CD4-positive, alpha-beta T cell treated with Interferon gamma for 1 hour (primary cell): ENCODE measurements at places on chromosomes 11 and 22.

DNA sequence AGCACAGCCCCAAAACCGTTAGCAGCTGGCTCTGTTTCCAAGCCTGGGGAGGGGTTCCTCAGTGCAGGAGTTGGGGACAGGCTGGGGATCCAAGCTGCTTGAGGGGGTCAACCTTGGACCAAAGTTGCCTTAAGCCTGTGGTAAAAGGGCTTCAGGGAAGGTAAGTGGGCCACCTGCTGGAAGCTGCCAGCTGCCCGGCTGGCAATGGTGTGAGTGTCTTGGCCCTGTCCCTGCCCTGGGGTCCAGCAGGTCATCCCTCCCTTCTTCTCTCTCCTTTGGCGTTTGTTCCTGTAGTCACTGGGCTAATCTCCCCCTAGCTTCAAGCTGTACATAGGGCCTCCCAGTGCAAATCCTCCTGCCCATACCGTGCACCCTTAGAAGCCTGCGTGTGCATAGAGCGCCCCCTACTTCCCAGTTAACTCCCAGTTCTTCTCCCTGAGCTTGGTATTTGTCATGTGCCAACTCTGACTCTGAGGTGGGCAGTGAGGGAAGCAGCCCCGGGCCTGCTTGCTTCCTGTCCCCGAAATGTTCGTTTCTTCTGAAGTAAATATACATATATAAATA lies 4.4 kb downstream of the TMEM258 start:
- no peak for DNase-seq

GRCh38 chr11:113201054-113201818 lies 113.1 kb upstream of the TTC12 start:
- no peak for DNase-seq

DNA sequence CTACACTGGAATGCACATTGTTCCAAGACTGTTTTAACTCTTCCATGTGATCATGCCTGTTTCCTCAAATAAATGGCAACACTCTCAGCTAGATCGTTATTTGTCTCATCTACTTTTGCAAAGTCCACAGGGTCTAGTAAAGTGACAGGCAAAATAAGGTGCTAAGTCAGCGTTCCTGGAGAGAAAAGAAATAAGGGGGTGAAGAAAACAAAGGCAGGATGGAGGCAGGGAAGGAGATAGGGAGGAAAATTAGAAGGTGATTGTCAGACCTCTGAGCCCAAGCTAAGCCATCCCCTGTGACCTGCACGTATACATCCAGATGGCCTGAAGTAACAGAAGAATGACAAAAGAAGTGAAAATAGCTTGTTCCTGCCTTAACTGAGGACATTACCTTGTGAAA lies 132.1 kb downstream of the RAB38 start:
- DNase-seq, result no peak

DNA sequence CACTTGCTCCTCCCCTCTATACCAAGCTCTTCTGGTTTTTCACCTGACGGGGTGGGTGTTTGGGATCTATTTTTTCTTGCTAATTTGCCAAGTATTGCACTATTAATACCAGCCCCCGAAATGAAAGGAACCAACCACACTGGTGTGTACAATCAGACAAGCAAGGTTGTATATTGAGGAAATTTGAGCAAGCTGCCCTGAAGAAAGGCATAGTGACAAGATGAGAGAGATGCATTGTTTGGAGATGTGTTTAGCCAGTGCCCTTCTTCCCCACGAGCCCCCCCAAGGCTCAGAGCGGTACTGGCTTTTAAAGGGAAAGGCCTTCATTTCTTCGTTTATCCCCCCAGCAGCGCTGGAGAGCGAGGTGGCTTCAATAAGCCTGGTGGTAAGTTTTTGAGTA lies 15.2 kb upstream of the GAS2L1 start:
- DNase-seq, result no peak

DNA sequence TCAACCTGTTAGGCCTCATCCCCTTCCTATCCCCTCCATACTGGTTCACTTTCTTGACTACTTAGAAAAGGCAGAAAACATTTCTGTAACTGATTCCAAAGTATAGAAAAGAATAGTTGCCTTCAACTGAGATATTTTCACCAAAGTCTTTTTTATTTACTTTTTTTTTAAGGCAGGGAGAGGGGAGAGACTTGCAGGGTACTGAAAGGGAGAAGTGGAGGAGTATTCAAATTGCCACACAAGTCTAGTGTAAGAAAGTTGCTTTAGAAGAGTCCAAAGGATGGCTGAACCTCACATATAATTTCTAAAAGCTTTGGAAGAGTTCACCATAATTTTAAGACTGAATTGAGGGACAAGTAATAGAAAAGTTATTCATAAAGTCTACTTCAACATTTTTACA lies 6.3 kb downstream of the PHF21A start:
- DNase-seq, result no peak

GRCh38 chr11:123457187-123457770 lies 27.2 kb downstream of the GRAMD1B start:
- DNase-seq, result peak; percentile 55

DNA sequence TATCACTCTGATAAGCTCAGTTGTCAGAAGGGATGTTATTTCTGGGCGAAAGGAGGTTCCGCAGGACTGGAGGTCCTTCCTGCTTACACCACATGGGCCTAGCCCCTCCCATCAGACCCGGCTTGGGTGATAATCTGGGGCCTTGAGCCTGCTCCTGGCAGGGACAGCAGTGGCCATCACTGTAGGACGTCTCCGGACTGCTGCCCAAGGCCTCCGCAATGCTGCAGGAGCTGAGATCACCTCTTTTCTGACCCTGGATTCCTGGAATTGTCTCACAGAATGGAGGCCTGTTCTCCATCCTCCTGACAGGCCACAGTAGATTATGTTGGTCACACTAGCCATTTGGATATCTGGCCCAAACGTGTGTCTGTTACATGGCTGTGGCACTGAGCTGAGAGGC lies 9.2 kb upstream of the BIK start:
- DNase-seq, result no peak

DNA sequence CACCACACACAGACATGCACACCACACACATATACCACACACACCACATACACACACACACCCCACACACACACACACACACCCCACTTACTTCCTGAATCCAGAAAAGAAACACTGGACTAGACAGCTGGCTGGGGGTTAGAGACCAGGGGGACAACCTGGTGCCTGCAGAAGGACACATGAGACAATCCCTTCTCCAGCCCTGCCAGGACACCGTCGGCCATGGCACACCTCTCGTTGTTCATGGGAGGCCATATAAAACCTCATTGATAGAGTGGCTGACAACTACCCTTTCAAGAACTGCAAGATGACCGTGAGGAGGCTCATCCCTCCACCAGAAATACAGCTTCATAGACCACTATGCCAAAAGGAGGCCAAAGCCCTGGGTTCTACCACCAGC lies 54.3 kb downstream of the IGSF9B start:
- no peak for DNase-seq

DNA sequence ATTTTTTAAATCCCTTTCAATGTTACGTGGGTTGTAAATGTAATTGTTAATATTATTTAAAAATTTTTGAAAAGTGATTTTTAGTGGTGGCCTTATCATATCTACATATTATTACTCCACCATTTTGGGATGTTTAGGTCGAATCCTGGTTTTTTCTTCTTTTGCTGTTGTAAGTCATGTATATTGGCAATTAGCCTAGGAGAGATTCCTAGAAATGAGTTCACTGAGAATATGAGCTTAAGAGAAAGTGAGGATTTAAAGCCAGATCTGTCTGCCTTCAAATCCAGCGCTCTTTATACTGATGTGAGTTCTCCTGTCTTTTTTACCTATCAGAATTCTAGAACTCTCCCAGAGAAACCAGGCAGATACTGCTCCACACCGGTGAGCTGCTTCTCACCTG lies 56.1 kb downstream of the PTPRJ start:
- no peak for DNase-seq

DNA sequence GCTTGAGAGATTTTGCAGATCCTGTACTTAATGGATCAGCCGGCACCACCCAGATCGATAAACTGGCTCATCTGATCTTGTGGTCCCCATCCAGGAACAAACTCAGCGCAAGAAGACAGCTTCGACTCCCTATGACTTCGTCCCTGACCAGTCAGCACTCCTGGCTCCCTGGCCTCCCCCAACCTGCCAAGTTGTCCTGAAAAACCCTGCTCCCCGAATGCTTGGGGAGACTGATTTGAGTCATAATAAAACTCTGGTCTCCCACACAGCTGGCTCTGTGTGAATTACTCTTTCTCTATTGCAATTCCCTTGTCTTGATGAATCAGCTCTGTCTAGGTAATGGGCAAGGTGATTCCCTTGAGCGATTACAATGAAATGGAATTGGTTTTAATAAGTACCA lies 29.5 kb downstream of the OR2AG2 start:
- no peak for DNase-seq

DNA sequence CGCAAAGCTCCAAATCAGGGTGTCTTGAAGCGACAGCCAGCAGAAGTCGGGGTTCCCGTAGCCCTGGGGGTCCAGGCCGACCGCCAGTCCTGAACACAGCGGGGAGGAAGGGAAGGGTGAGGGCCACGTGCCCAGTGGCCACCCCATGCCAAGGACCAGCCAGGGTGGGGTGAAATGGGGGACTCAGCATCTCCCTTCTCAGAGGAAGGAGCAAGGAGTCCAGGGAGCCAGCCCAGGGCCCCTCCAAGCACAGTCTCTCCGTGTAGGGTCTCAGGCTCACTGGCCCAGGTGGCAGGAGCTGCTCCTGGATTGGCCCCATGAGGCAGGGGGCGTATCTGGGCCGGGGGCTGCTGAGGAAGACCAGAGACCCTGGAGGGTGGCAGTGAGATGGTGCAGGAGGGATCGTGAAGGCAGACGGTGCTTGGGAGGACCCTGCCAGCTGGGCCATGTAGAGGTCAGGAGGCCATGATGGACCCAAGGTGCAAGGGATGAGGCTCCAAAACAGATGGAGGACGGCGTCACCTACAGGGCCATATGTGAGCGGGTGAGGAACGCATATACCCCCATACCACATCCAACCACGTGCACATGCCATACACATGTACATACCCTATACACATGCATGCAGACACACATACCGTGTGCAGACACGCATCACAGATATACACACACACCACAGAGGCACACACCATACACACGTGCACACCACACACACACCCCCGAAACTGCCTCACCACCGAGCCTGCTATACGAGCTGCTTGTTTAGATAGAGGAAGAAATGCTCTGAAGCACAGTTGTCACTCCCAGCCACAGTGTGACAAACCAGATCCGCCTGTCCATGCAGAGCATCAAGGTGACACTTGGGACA lies 34.4 kb downstream of the TRMU start:
- no peak for DNase-seq

DNA sequence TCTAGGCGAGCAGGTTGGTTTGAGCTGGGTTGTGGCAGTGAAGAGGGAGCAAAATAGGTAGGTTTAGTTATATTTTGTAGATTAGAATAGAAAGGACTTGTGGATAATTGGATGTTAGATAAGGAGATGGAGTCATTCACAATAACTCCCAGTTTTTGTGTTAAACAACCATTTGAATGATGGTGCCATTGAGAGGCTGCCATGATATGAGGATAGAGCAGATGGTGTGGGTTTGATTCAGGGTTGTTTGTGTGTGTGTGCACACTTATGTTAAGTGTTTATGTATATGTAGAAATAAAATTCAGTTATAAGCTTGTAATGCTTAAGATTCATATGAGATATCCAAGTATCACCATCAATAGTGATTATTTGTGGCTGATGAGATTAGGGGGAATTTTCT lies 166.6 kb downstream of the NXPE2 start:
- DNase-seq, result no peak

DNA sequence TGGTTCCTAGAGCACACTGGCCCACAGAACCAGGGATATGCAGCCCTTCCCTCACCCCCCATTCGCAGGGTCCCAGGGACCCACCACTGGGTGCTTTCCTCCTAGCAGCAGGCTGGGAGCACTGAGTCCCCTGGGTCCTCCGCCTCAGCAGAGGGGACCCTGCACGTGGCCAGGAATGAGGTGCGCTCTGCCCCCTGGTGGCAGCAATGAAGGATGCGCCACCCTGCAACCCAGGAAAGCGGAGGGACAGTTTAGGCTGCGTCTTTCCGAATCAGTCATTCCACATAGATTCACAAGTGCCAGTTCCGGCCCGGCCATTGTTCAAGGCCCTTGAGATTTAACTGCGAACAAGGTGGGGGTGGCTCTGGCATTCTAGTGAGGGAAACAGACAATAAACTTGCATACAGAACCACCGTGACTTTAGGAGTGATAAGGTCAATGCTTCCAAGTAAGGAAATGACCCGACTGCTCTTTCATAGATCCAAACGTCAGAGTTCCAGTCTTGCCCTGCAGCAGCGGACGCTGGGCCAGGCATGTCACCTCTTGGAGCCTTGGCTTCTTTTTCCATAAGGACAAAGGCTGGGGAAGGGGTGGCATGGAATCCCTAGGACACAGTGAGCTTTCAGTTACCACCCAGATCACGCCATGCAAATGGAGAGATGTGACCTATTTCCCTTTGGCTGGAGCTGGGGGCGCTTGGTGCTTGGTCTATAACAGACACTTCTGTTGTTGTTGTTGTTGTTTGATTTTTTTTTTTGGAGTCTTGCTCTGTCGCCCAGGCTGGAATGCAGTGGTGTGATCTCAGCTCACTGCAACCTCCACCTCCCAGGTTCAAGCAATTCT lies 7.7 kb downstream of the RIN1 start:
- peak; percentile 81 for DNase-seq

GRCh38 chr11:69656536-69657455 lies 15.8 kb downstream of the CCND1 start:
- DNase-seq, result no peak

DNA sequence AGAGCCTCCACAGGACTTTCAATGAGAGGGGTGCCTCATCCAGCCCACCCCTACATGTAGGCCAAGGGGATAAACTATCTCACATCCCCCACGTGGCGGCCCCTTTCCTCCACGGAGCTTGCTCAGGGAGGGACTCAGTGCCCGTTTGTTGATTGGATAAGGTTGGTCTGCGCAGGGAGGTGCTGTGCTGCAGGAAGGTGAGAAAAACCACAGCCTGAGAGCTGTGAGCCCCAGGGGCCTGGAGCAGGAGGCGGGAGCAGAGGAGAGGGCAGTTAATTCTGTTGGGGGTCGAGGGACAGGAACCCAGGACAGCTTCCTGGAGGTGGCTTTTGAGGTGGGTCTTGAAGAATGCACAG lies 31.9 kb upstream of the ATXN10 start:
- DNase-seq, result no peak

DNA sequence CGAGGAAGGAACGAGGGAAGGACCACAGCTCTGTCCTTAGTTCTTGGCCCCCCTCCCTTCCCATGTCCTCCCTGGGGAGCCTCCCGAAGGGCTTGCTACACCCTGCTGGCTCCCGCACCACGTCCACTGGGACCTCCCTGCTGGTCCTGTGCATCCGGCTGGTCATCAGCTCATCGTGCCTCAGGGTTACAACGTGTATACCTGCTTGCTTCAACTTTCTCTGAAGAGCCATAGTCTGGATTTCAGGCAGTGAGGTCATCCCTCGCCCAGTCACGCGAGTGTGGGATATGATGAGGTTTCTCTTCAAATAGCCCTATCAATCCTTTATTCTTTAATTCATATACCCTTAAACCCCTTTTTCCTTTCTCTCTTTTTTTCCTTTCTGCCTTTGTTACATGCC lies 21.5 kb upstream of the CECR2 start:
- DNase-seq, result no peak
